Pericardium fibroblast (primary cell): ENCODE measurements at places on chromosomes 16 and 17. TPM values are rescaled to one million over a fixed set of nuclear protein-coding genes. Genes with fewer than 3 reads are reported as not detected.

Gene BHLHA9
- not detected in 2 replicates for total RNA-seq

Gene DNAI2
- total RNA-seq: not detected in 2 replicates

Gene PARN
- 26.0 and 36.2 TPM in 2 replicates for total RNA-seq

Gene TBX4
- total RNA-seq: not detected in 2 replicates

Gene MYH1
- 0.09 TPM in 1 of 2 replicates, not detected in the other for total RNA-seq

Gene CACNG5
- total RNA-seq: not detected in 2 replicates

Gene DHRS7C
- total RNA-seq: not detected in 2 replicates

Gene CFAP97D1
- not detected in 2 replicates for total RNA-seq

Gene MYH13
- under 0.01 and 0.47 TPM in 2 replicates for total RNA-seq

Gene CRYM
- total RNA-seq: not detected in 2 replicates

Gene NOXO1
- 2.1 TPM in 1 of 2 replicates, not detected in the other for total RNA-seq

Gene FOXC2
- total RNA-seq: 1.7 and 6.3 TPM in 2 replicates

Gene ZNF213
- total RNA-seq: 6.2 and 8.9 TPM in 2 replicates

Gene TP53TG3F
- not detected in 2 replicates for total RNA-seq

Gene TBC1D26
- not detected in 2 replicates for total RNA-seq

Gene ARHGDIG
- total RNA-seq: 2.8 TPM in 1 of 2 replicates, not detected in the other

Gene CIITA
- 0.09 and 0.35 TPM in 2 replicates for total RNA-seq

Gene KRT33B
- total RNA-seq: not detected in 2 replicates

Gene HS3ST4
- not detected in 2 replicates for total RNA-seq

Gene CHST5
- not detected in 2 replicates for total RNA-seq

Gene C16orf74
- total RNA-seq: 9.2 and 12.2 TPM in 2 replicates

Gene SYNGR3
- 1.3 and 1.4 TPM in 2 replicates for total RNA-seq

Gene TMEM114
- total RNA-seq: not detected in 2 replicates

Gene DPEP3
- not detected in 2 replicates for total RNA-seq

Gene CD300LG
- not detected in 2 replicates for total RNA-seq

Gene CCDC92B
- not detected in 2 replicates for total RNA-seq

Gene TPSAB1
- total RNA-seq: not detected in 2 replicates

Gene ABI3
- 2.3 and 2.6 TPM in 2 replicates for total RNA-seq

Gene KIF2B
- not detected in 2 replicates for total RNA-seq
